Lung (tissue), 17 donors: ENCODE measurements at places on chromosomes 3 and 15. TPM values are rescaled to one million over a fixed set of nuclear protein-coding genes. Genes with fewer than 3 reads are reported as not detected.

GRCh38 chr3:30551927-30552326 is 54.5 kb upstream of the TGFBR2 start:
- peaks cover 2% of the 10 kb centered on the region for H3K4me1 ChIP-seq
- no peaks in the 10 kb centered on the region for H3K27me3 ChIP-seq
- no peaks in the 10 kb centered on the region for H3K36me3 ChIP-seq
- DNase-seq, result no peak

The AP2M1 gene
- polyA plus RNA-seq, result 153 TPM

GRCh38 chr15:90348456-90348855 is 3.6 kb upstream of the ZNF774 start:
- no peaks in the 10 kb centered on the region for H3K27me3 ChIP-seq
- no peak overlapping the region for H3K4me3 ChIP-seq
- H3K36me3 ChIP-seq, result no peaks in the 10 kb centered on the region
- DNase-seq, result no peak

The CCDC191 gene
- polyA plus RNA-seq, result 3.5 TPM

- no peak overlapping the region for H3K4me3 ChIP-seq
- peak; percentile 44 for DNase-seq
- no peaks in the 10 kb centered on the region for H3K27me3 ChIP-seq
- no peak overlapping the region for H3K27ac ChIP-seq
- peaks cover 45% of the 10 kb centered on the region for H3K4me1 ChIP-seq
These were observed 13.7 kb downstream of the FGF7 start for GRCh38 chr15:49436751-49437150.

- H3K36me3 ChIP-seq, result no peaks in the 10 kb centered on the region
- no peak overlapping the region for H3K27ac ChIP-seq
- no peak for DNase-seq
- no peak overlapping the region for H3K4me3 ChIP-seq
- no peaks in the 10 kb centered on the region for H3K4me1 ChIP-seq
- no peaks in the 10 kb centered on the region for H3K27me3 ChIP-seq
These were observed 417.4 kb downstream of the PLCL2 start for GRCh38 chr3:17302170-17302569.

DNA sequence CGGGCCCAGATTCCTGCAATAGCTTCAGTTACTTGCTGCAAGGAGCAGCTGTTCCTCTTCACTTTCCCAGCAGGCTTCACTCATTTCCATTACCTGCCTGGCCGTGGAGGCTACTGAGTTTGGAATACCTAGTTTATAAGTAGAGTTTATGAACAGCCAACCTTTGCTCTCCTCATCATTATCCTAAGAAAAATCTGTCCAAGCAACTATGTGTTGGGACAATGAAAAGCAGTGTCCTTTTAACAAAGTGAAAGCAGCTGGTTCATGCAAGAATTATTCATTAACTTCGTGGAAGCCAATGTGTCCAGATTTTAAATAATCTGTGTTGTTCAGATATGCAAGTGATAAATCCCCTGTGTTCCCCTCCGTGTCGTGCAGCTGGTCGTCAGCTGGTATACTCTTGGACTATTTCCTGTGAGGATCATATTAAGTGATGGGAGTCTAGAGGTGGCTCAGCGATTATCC is 39.3 kb upstream of the SSR3 start:
- DNase-seq, result peak; percentile 39
- no peaks in the 10 kb centered on the region for H3K36me3 ChIP-seq
- H3K27me3 ChIP-seq, result no peaks in the 10 kb centered on the region
- H3K4me3 ChIP-seq, result no peak overlapping the region
- H3K4me1 ChIP-seq, result peaks cover 2% of the 10 kb centered on the region

- no peak overlapping the region for H3K4me3 ChIP-seq
- H3K27ac ChIP-seq, result no peak overlapping the region
- H3K27me3 ChIP-seq, result no peaks in the 10 kb centered on the region
- H3K4me1 ChIP-seq, result peaks cover 4% of the 10 kb centered on the region
- no peak for DNase-seq
These were observed 74.2 kb downstream of the CRTC3 start for GRCh38 chr15:90603893-90604292.

DNA sequence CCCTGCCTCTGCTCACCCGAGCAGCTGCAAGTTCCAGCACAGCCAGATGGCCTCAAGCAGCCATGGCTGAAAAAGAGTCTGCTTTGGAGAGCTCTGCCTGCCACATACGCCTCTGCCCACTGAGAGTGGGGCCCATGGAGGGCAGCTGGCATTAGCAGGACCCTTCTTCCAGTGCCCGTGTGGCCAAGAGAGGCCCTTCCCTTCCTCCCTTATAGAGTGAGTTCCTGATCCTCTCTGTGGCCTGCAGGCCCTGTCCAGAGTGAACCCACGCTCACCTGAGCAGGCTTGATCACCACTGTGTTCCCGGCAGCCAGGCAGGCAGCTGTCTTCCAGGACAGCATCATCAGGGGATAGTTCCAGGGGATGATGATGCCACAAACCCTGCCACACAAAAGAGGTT is 41.4 kb upstream of the SLC41A3 start:
- H3K27me3 ChIP-seq, result no peaks in the 10 kb centered on the region
- no peak for DNase-seq
- no peaks in the 10 kb centered on the region for H3K36me3 ChIP-seq
- H3K4me3 ChIP-seq, result no peak overlapping the region
- no peaks in the 10 kb centered on the region for H3K4me1 ChIP-seq
- no peak overlapping the region for H3K27ac ChIP-seq

- H3K4me3 ChIP-seq, result no peak overlapping the region
- H3K27me3 ChIP-seq, result no peaks in the 10 kb centered on the region
- no peak overlapping the region for H3K27ac ChIP-seq
- no peaks in the 10 kb centered on the region for H3K36me3 ChIP-seq
- DNase-seq, result no peak
These were observed 122.0 kb downstream of the SLC25A26 start for GRCh38 chr3:66342717-66343356.

The LYZL4 gene
- not detected for polyA plus RNA-seq

DNA sequence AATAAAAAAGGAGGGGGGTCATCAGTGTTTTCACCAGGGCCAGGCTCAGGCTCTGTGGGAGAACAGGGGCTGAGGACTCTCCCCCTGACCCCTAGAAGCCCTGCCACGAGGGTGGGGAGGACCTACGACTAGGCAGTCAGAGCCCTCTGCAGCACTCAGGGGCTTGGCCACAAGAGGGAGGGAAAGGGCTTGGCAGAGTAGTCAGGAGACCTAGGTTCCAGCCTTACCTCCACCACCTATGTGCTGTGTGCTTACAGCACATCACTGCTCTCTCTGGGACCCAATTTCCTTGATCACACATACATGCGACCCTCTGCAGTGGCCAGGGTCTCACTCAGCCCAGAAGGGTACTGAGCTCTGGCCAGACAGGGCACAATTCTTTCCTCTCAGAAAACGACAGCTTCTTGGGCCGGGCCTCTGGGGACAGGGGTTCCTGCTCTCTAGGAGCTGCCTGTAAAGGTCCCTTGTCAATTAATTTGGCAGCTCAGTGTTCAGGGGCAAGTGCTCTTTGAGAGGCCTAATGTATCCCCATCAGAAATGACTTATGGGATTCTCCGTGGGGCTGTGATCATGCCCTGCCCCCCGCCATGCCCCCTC is 16.4 kb upstream of the SKIC8 start:
- no peak overlapping the region for H3K27ac ChIP-seq
- H3K4me1 ChIP-seq, result no peaks in the 10 kb centered on the region
- DNase-seq, result no peak
- no peaks in the 10 kb centered on the region for H3K36me3 ChIP-seq
- H3K27me3 ChIP-seq, result no peaks in the 10 kb centered on the region

DNA sequence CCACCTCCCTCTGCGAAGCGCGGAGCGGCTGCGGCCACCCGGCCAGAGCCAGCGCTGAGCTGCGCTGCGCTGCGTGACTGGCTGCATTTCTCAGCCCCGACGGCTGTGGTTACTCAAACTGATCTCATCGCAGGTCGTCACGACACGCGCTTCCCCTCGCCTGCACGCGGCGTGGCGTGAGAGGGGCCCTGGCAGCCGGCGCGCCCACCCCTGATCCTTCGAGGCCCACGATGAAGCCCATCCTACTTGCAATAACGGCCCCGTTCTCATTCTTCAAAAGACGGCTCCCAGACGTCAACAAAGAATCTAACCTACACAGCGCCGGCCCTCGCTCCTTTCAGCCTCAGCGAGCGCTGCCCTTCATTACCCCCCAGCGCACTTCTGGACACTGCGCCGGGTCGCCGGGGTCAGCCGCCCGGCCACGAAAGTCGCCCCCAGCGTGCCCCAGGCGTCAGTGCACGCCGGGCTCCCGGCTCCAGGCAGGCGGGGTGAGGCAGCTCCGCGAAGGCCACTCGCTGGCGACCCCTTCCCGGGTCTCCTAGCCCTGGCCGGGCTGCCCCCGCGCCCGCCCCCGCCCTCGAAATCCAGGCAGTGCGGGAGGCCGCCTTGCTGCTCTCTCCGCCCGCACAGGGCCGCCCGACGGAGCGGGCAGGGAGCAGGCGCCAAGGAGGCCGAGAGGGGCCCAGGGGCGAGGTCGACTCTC is 9.9 kb upstream of the LEKR1 start:
- peak; percentile 42 for DNase-seq
- H3K27me3 ChIP-seq, result no peaks in the 10 kb centered on the region
- H3K36me3 ChIP-seq, result no peaks in the 10 kb centered on the region
- peak overlapping the region; percentile 86 for H3K27ac ChIP-seq
- H3K4me3 ChIP-seq, result peak overlapping the region; percentile 34
- peaks cover 3% of the 10 kb centered on the region for H3K4me1 ChIP-seq

DNA sequence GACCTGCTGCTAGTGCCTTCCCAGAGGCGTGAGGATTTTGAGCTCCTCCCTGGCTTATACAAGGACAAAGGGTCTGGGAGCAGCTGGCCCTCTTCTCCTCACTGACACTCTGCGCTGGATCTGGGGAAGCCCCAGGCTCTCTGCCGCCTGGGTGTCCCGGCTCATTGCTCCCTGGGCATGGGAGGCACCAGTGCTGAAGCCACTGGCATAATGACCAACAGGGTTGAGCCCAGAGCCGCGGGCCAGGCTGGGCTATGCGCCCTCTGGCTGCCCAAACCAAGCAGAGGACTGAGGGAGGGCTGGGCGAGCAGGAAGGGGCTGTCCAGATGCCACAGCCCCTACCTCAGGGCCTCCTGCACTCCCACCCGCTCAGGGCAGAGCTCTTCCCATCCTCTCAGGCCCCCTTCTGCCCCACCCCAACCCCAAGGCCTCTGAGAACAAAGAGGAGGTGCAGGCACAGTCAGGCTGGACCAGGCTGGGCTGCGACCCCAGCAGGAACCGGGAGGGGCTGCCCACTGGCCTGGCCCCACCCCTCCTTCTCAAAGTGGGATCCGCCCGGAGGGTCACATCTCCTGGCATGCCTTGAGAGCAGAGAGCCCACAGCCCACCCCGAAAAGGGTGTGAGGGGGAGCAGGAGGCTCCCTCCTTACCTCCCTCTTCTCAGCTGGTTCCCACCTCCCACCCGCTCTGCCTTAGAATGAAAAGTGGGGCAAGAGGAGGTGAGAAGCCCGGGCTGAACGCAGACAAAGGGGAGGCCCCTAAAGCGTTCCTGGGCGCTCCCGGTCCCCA is 1.6 kb downstream of the LINGO1 start:
- peaks cover 6% of the 10 kb centered on the region for H3K27me3 ChIP-seq
- H3K4me3 ChIP-seq, result no peak overlapping the region
- H3K36me3 ChIP-seq, result no peaks in the 10 kb centered on the region
- H3K4me1 ChIP-seq, result peaks cover 30% of the 10 kb centered on the region
- peak; percentile 84 for DNase-seq
- no peak overlapping the region for H3K27ac ChIP-seq

GRCh38 chr3:30286007-30286669 is 320.3 kb upstream of the TGFBR2 start:
- H3K27ac ChIP-seq, result peak overlapping the region; percentile 40
- peak; percentile 21 for DNase-seq
- no peaks in the 10 kb centered on the region for H3K36me3 ChIP-seq

The C3orf20 gene
- not detected for polyA plus RNA-seq

- no peak overlapping the region for H3K27ac ChIP-seq
- no peaks in the 10 kb centered on the region for H3K36me3 ChIP-seq
- H3K4me1 ChIP-seq, result peaks cover 16% of the 10 kb centered on the region
- H3K4me3 ChIP-seq, result no peak overlapping the region
These were observed 10.8 kb downstream of the TIPARP start for GRCh38 chr3:156685198-156685597.

DNA sequence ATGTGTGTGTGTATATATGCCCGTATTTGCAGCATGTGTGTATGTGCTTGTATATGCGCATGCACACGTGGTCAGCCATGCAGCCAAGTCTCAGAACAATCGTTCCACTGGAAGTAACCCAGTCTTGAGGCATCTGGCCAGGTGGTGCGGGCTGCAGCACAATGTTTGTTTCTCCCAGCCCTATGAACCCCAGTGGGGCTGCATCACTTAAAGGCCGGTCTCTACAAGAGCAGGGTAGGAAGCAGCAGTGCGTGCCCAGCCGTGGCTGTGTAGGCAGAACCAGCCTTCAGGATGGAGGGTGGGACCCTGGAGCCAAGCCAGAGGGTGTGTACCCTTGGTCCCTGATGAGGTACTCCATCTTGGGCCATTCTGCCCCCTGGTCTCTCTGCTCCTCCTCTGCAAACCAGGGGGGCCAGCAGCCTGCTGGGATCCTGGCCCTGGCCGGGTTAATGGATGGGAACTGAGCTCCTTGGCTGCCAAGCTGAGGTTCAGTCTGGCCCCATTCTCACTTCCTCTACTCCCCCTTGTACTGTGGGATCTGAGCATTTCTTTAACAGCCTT is 11.8 kb downstream of the KLF13 start:
- H3K36me3 ChIP-seq, result no peaks in the 10 kb centered on the region
- peak overlapping the region; percentile 95 for H3K27ac ChIP-seq
- H3K4me3 ChIP-seq, result no peak overlapping the region
- DNase-seq, result no peak
- no peaks in the 10 kb centered on the region for H3K27me3 ChIP-seq
